ENCODE measurements at places on chromosomes 3 and 15.
A peak's percentile ranks its signal among the peaks of the same experiment; 100 is the strongest.

DNA sequence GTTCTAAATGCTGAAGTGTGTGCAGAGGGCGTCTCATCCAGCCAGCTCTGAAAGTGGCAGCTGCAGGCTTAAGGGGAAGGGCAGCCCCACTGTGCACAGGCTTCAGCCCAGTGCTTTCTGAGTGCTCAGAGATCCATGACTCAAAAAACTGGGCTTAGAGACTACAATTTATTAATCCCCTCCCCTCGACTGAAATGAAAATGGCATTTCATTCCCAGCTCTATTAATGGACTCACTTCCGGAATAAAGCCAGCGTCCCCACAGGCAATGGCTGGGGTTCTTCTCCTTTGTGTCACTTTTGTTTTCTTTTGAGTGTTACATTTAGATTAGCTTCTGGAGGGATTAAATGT, 55.5 kb upstream of the PLXNA1 start:
- DNase-seq: no peak

DNA sequence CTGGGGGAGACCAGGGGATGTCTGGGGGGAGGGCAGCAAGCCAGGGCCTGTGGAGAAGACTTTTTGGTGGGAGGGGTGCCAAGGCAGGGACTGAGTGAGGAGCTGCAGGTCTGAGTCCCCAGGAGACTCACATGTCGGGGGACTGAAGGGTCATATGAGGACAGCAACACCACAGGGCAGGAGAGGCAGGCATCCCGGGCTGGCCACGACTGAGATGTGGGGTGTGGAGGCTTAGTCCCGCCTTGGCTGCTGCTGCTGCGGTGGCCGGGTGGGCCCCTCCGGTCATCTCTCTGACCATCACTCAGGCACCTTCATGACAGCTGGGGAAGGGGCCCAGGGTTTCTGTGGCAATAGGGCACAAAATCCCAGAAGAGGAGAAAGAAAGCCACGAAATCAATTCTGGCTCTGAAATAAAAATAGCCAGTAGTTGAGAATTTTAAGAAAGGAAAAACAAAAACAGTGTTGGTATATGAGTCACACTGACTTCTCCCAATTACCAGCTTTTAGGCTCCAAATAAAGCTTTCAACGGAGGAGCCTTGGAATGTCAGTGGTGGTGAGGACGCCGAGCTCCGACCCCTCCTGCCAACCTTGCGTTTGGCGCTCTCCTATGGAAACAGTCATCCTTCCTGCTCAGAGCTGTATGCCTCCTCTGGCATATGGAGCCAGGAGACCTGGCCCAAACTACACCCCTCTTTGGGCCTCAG, 52.9 kb upstream of the ITGA11 start:
- DNase-seq: no peak

GRCh38 chr3:189233225-189233858, 61.6 kb downstream of the TPRG1 start:
- peak; percentile 22 for DNase-seq

GRCh38 chr15:90560229-90560776, 30.6 kb downstream of the CRTC3 start:
- DNase-seq: no peak

- DNase-seq: no peak
Observed at GRCh38 chr3:158773845-158774830, 27.7 kb upstream of the MFSD1 start.

GRCh38 chr15:95840004-95840403, 490.5 kb upstream of the NR2F2 start:
- no peak for DNase-seq

- no peak for DNase-seq
Observed at GRCh38 chr3:30527720-30528119, 78.7 kb upstream of the TGFBR2 start.

- peak; percentile 7 for DNase-seq
Observed at GRCh38 chr3:29245441-29245840, 35.4 kb upstream of the RBMS3 start.

DNA sequence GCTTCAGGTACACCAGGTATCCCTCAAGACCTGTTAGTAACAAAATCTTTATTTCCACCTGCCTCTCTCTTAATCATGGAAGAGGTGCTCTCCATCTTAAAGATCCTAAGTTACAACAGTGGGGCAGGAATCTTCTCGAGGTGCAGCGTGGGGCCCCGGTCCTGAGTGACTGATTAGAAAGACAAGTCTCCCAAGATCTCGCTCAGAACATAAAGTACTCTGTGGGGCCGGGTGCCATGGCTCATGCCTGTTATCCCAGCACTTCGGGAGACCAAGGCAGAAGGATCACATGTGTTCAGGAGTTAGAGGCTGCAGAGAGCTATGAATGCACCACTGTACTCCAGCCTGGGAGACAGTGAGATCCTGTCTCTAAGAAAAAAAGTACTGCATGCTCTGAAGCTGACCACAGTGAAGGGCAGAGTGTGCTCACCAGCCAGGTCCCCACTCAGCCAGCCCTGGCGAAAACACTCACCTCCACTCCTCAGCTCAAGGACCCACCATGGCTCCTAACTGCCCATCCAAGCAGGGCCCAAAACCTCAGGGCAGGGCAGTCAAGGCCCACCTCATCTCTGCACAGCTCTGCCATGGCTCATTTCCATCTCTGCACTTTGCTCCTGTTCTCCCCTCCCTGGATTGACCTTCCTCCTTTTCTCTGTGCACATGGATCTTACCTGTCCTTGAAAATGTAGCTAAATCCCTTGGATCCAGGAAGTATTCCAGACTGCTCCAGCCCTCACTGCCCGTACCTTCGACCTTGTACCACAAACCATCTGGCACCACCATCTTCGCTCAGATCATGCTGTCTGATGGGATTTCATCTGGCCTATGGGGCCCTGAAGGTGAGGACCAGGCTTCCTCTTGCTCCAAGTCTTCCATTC, 7.1 kb downstream of the SEMA7A start:
- no peak for DNase-seq

DNA sequence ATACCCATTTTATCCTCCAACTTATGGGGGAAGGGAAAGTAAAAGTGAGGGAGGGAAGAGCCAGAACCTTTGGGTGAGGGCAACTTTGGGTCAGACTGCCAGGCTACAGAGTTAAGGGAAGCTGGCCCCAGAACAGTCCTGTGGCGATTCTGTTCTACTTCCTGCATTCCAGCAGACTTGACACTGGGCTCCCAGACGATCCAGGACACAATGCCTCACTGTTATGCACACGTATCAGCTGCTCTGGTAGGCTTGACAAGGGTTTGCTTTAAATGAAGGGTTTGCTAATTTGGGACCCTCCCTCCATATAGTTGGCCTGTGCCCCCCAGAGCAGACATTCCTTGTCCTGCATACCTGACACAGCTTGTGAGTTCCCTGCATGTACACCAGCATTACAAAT, 10.7 kb downstream of the GORASP1 start:
- no peak for DNase-seq

- no peak for DNase-seq
Observed at GRCh38 chr15:67082007-67082536, 16.7 kb downstream of the SMAD3 start.

- no peak for DNase-seq
Observed at GRCh38 chr15:24899795-24900194, 55.0 kb upstream of the SNRPN start.

- DNase-seq: no peak
Observed at GRCh38 chr3:32959371-32959770, 7.9 kb downstream of the CCR4 start.

- no peak for DNase-seq
Observed at GRCh38 chr15:81091889-81092558, 42.0 kb upstream of the CFAP161 start.

DNA sequence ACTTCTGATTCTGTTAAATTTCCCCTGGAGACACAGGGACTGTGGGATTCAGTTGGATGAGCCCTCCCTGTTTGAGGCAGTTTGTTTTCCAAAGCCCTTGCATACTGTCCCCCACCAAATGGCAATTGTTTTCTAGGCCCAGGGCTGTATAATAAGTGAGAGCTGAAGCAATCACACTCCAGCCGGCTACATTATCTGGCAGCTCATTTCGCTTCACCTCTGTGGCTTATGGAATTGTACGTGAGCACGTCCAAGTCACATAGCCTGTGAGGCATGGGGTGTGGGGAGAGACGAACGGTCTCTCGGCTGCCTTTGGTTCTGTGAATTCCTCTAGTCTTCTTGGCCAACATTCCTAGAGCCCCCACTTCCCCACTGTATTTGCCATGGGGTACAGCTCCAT, 10.7 kb downstream of the RBP2 start:
- DNase-seq: no peak

DNA sequence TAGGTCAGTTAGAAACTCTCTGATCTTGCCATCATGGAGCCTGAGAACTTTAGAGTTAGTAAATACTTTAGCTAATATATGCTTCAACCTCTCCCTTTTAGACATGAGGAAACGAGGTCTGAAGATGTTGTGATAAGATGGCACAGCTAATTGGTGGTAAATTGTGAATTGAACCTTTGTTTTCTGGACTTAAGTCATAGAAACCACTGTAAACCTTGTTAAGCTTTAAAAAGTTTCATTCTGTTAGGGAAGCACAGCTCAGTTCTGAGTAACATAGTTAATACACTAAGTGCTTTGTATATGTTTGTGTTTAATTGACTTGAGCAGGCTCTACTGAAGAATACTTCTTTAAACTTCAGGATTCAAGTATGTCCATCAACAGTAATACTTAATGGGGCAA, 108.6 kb downstream of the AKAP13 start:
- no peak for DNase-seq

DNA sequence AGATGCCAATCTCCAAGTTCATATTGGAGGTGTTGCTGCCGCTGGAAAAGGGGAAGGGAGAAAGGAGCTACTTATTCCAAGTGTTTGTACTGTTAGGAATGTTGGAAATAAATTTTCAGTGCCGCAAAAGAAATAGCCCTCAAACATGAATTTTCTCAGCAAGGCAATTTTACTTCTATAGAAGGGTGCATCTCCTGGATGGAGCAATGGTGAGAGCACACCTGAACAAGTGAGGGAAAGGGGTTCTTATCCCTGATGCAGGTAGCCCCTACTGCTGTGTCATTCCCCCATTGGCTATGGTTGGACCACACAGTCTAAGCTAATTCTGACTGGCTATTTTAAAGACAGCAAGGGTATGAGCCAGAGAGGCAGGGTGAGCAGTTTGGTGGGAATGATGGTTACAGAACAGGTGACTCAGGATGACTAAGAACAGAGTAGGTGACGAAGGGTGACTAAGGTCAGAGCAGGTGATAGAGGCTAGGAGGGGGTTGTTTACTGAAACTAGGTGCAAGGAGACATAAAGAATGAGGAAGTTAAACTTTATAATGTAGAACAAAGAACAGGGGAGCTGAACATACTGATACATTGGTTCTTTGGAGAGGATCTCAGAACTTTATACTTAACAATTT, 503.5 kb downstream of the EDEM1 start:
- DNase-seq: no peak

- peak; percentile 64 for DNase-seq
Observed at GRCh38 chr15:59492389-59493377, 54.7 kb downstream of the FAM81A start.

GRCh38 chr3:111915905-111916304, 56.8 kb downstream of the PHLDB2 start:
- DNase-seq: no peak

- DNase-seq: no peak
Observed at GRCh38 chr15:95215017-95215416, 983.7 kb downstream of the MCTP2 start.

DNA sequence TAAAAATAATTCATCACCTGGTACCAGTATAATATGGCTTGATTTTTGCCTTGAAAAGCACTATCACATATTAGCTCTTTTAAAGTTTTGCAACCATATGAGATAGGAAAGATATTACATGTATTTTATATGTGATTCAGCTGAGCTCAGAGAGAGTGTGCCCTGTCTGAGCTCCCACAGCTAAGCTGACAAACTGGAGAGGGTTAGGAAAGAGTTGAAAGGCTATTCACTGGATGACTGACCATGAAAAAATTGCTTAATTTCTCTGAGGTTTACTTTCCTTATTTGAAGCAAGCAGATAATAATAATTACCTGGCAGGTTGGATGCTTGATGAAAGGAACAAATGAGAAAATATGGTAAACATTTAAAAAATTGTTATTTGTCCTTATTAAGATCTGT, 97.4 kb upstream of the CCDC80 start:
- DNase-seq: peak; percentile 49

- no peak for DNase-seq
Observed at GRCh38 chr15:73987681-73988444, 4.2 kb downstream of the STOML1 start.

- DNase-seq: no peak
Observed at GRCh38 chr3:159805411-159805772, 183.2 kb upstream of the IL12A start.

DNA sequence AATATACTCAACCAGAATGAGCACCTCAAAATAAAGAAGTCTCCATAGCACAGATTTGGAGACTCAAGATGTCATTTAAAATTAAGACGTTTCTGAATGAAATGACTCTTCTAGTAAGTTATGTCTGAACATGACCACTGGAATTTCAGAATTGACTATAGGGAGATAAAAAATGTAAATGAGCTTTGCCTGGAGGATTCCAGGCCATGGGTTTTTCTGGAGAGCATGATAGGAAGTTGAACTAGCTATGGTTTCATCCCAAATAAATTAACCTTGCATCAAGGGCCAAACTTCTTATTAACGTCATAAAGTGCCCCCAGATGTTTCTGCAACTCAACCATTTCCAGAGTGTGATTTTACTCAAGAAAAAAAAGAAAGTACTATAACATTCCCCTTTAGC, 222.6 kb upstream of the NR2F2 start:
- DNase-seq: no peak

- DNase-seq: no peak
Observed at GRCh38 chr3:146523531-146523930, 20.9 kb downstream of the PLSCR1 start.

GRCh38 chr3:75951941-75952340, 166.6 kb upstream of the ZNF717 start:
- DNase-seq: no peak

DNA sequence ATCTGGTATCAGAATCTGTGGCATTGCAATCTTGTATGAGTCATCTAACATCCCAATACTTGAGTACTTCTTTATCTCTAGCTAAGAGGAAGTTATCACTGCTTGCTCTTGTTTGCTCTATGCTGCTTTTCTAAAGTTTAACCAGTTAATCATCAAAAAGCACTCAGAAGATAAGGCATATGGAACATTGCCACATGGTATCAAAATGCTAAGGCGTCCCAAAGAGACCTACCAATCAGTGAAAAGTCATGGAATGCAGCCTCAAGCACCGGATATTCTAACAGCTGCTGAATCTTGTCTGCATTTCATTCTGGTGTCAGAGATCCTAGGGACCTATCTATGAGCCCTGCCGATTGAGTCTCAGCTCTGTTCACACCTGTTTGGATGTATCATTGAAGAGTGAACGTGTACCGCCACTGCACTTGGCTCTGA, 192.8 kb downstream of the ARPP21 start:
- no peak for DNase-seq

Data from inflammatory macrophage (primary cell).